ENCODE measurements at places on chromosomes 6 and 20.

- no peak for DNase-seq
Measured at GRCh38 chr6:39214846-39215639, 14.2 kb downstream of the KCNK5 start.

DNA sequence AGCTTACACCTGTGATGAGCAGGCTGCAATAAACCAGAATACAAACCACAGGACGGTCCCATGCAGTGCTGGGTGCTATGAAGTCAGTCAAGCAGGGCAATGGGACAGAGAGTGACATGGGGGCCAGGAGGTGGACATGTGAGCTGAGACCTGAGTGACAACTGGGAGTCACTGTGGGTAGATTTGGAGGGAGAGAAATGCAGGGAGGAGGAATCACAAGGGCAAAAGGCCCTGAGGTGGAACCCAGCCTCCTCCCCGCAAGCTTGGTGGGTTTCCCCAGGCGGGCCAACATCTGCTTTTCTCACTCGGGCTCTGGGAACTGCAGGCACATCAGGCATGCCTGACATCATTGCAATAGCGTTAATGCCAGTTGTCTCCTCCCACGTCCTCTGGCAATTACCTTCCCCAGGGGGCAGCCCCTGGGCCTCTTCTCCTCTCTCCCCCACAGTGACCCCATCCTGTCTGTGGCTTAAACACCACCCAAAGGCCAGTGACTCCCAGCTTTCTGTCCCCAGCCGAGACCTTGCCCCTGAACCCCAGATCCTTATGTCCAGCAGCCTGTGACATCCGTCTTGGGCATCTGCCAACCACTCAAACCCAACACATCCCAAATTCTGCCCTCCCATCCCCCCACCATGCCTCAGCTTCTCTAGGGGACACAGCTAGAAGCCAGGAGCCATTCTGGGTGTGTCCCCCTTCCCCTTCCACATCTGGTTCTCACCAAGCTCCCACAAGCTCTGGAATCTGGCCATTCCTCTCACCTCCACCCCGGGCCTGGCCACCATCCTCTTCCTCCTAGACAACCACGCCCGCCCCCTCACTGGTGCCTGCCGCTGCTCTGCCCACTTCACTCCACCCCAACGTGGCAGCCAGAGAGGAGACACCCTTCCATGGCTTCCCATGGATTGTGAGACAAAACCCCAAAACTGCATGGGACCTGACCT, 28.2 kb downstream of the PDRG1 start:
- DNase-seq, result peak; percentile 16

DNA sequence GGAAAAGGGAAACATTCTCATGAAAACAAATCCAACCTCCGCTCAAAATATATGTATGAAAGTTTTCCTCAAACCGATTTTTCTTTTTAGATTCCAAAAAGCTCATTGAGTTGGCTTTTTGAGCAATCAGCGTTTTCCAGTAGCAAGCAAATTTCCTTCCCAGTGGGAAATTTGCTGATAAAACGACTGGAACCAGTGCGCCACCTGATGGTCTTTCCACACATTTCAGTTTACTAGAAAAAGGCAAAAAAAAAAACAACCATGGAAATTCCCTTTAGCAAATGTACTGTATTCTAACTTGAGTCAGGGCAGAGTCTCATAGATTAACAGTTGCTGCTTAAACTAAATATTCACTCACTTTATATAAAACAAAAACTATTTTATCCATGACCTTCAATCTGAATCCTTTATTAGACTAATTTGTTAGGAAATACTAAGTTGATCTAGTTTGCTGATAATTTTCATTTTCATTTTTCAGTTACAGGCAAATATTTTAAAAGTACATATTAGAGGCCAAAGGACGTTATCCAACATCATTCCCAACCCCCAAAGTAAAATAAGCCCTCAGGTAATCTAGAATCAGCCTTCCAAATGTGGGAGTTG, 271.5 kb downstream of the FOXA2 start:
- DNase-seq, result no peak

GRCh38 chr20:23362392-23363256, 642 bp downstream of the GZF1 start:
- DNase-seq, result no peak

- DNase-seq, result no peak
Measured at GRCh38 chr6:106670236-106670635, 40.9 kb downstream of the QRSL1 start.

DNA sequence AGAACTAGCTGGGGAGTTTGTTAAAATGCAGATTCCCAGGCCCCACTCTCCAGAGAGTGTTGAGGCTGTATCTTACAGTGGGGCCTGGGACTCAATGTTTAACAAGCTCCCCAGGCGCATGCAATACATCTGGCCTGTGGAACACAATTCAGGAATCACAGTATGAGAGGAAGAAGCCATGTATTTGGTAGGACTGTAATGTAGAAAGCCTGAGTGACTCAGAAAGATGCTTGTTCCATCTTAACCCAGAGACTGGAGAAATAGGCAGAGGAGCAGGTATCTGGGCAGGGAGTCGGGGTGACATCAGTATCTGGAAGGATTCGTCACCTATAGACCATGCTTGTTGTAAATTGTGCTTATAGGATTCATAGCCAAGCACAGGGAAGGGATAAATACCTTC, 90.5 kb downstream of the UNC5CL start:
- no peak for DNase-seq

DNA sequence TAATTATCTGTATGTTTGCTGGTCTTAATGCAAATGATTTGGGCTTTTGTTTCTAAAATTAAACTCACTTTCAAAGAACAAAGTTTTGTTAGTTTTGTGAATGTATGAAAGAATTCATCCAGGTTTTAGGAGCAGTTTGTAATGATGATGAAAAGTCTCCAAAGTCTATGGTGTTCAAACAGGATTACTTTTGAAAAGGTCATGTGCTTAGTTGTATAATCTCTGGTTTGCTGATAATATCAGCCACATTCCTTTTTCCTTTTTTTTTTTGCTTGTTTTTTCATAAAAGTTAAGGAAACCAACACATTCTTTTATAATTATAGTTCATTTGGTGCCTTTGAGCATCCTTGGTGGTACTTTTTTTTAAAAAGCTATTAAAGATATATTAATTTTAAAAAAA, 88.9 kb downstream of the RTN4IP1 start:
- DNase-seq, result no peak

GRCh38 chr6:20919677-20920385, 385.6 kb downstream of the CDKAL1 start:
- peak; percentile 55 for DNase-seq

DNA sequence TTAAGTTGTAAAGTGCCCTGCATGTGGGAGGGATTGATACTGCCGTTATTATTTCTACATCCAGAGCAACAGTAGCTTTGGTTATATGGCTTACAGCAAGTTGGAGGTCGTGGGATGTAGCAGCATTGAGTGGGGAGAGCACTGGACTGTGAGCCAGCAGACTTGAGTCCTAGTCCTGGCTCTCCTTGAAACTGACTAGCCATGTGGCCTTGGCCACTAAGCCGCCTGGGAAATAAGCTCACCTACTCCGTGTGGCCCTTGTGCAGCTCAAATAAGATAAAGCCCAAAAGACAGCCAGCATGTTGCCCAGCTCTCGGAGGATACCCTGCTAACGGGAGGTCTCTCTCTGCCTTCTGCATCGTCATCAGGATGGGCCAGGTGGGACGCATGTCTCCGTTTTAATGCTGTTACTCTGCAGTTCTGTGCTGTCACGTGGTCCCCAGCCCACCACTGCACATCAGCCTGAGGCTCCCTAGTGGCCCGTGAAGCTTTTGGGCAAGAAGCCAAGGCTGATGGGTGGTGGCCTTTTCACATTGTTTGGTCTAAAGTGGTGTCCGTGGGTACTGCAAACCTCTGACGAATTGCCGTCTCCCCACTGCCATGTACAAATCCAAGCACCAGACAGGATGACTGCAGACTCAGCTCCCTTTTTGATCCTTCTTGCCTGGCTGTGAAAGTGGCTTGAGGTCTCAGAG, 7.9 kb downstream of the EPB41L1 start:
- DNase-seq, result no peak

DNA sequence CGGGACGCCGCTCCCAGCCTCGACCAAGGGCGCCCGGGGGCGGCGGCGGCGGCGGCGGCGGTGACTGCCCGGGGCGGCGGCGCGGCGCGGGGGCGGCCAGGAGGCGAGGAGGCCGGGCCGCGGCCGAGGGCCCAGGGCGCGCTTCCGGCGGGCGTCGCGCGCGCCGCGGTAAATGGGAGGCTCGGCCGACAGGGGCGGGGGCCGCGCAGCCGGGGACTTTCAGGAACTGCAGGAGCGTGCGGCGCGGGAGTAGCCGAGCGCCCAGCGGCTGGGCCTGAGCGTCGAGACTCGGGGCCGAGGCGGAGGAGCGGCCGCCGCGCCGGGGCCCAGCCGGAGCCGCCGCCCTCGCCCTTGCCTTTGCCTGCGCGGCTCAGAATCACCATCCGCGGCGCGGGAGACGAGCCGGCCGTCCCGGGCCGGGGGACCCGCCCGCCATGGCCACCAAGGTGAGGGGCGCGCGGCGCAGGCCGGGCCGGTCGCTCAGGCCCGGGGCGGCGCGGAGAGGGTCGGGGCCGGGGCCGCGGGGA, at the start of gene SNX9:
Gene SNX9, plus strand, starts transcription at position 246 of the 527 bp plus-strand sequence. Its CDS starts 189 bp downstream, at position 435.
- DNase-seq, result no peak

DNA sequence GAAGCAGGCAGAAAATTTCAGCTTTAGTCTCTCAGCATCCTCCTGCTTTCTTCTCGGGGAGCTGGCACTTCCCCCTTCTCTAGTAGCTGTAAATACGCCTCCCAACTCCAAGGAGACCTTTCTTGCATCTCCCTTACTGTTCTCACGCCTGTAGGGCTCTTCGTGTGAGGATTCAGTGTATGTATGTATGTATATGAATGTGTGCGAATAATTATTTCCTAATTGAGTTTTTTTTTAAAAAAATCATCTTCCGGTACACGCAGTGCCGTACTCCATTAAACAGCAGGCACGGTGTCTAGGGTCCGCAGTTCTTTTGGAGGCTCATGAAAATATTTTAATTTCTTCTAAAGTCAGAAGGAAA, 85.4 kb downstream of the HFE start:
- DNase-seq, result no peak

DNA sequence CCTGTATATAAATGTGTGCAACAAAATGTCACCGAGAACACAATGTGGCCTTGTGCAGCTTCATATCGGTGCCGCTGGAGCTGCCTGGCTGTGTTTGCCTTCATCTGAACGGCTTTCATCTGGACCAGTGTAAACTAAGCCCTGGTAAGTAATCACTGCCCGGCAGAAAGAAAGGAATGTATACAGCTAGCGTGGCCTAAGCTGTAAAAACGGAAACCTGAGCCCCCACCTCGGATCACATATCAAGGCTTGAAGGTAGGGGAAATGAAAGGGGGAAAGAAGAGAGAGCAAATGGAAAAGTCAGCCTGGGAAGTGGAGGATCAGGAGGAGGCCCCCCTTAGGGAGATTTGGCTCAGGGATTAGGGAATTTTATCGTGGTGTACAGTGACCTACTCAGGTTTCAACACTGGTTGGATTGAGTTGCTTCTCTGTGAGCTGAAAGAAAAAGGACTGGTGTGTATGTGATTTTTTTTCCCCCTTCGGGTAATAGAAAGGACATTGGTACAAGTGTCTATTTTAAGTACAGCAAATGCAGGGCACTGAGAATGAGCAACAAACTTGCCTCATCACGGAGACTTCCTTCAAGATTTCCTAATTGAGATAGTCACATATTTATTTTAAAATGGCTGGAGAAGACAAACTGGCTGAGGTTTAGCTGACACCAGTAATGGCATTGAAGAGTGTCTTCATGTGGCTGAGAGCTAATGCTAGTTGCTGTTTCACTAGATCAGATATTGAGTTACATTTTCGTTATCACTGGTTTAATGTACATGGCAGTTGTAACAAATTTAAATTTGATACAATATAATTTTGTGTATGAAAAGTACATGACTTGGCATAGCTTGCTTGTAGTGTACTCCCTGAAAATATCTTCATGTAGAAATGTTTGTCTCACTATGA, 3.5 kb downstream of the SOBP start:
- DNase-seq, result no peak

- DNase-seq, result no peak
Measured at GRCh38 chr6:134624781-134625180, 306.9 kb upstream of the SGK1 start.

DNA sequence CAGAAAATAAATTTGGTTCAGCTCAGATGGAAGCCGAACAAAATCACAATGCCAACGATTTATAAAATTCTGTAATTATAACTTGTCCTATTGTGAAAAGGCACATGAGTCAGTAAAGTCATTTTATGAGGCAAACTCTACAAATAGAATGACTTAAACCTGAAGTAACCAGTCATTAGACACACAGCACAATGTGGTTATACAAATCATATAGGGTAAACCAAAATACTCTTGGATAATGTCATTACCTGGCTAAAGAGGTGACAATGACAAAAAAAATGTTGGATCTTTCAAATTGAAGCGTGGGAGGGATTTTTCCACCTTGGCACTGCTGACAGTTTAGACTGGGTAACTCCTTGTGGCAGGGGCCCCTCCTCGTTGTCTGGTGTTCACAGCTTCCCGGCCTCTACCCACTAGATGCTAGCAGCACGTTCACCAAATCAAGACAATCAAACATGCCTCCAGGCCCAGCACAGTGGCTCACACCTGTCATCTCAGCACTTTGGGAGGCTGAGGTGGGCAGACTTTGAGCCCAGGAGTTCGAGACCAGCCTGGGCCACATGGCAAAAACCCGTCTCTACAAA, 5.0 kb downstream of the ANKRD60 start:
- no peak for DNase-seq

DNA sequence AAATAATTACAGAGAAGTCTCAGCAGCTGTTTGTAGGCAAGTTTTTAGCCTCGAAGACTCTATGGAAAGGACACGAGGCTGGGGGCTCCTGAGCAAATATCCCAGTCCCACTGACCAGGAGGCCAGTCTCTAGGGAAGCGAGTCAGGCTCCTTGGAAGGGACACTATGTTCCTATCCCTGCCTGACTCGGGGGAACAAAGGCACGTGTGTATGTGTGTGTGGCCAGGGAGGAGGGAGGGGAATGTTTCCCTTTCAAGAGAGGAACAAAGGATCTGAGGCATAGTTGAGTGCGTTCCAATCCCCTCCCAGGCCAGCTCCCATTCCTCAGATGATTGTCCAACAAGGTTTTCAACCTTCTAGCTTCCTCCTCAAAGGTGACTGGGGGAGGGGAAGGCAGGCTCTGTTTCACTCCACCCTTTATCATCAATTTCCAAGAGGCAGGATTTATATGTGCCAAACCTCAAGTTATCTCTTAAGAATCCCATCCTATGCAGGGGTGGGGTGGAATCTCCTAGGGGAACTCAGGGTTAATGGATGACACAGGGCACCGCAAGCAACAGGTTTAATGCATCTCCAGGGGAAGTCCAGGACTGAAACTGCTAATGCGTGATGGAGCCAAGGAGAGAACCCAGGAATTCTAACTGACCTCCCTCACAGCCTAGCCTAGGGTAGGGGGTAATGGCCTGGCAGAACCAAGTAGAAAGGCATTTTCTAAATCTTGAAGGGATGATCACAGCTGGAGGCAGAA, 9.9 kb downstream of the BCL2L1 start:
- no peak for DNase-seq

GRCh38 chr6:162702446-162702845, 25.1 kb downstream of the PRKN start:
- no peak for DNase-seq

- DNase-seq, result no peak
Measured at GRCh38 chr6:112626468-112627082, 279.4 kb downstream of the RFPL4B start.

GRCh38 chr6:56282391-56282790, 35.0 kb upstream of the COL21A1 start:
- DNase-seq, result no peak

- DNase-seq, result no peak
Measured at GRCh38 chr6:56946368-56946767, 8.5 kb upstream of the BEND6 start.
